H1 (cell line): ENCODE measurements at places on chromosomes 16 and 17.

- no peak for DNase-seq
Observed at GRCh38 chr17:19398301-19399181, 11.6 kb upstream of the MFAP4 start.

DNA sequence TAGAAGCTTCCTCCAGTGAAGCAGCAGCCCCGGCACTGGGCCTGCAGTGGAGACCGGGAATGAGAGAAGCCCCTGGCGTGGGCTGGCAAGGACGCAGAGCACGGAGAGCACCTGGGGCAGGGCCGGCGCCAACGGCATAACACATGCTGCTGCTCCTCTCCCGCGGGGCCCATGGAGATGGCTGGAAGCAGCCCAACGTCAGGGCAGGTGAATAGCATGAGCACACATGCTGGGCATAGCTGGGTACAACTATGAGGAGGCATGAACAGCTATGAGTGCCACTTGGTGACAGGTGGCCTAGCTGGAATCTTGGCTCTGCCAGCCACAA, 46.4 kb downstream of the IRF8 start:
- DNase-seq: no peak

GRCh38 chr17:35074711-35075707, 11.5 kb upstream of the RFFL start:
- no peak for DNase-seq

DNA sequence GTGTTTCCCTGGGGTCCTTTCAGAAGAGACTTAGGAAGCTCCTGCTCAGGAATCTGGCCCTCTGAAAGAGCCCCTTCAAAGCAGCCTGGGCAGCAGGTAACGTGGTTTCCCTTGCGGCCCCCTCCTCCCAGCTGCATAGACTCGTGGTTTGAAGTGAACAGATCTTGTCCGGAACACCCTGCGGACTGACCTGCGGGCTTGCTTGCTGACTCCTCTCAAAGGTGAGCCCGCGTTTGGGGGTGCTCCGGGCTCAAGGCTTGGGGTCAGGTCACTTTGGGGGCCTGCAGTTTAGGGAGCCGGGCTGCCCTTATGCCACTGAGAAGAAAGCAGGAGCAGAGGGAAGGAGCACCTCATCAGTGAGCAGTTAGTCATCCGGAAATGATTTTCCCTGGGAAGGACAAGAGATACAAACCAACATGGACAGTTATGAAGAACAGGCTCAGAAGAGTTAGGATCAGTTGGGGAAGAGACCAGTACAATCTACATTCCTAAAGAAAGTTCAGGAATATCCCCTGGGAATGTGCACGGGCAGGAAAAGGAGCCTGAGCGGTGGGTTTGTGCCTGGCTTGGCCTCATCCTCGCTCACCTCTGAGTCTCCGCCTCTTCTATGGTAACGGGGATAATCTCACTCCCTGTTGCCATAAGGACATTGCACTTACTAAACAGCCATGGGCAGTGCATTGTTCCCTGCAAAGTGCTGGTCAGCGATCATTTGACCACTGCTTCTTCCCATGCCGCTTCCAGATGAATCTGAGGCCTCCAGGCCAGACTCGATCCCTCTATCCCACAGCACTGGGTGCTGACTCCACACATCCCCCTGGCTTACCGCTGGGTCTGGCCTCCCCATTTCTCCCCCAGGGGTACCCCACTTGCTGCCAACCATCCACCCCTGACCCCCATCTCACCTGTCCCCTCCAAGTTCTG, 10.0 kb downstream of the LDHD start:
- DNase-seq: no peak

DNA sequence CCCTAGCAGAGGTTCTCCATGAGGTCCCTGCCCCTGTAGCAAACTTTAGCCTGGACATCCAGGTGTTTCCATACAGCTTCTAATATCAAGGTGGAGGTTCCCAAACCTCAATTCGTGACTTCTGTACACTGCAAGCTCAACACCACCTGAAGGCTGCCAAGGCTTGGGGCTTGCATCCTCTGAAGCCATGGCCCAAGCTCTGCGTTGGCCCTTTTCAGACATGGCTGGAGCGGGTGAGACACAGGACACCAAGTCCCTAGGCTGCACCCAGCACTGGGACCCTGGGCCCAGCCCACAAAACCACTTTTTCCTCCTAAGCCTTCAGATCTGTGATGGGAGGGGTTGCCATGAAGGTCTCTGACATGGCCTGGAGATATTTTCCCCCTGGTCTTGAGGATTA, 1292.0 kb downstream of the CDH8 start:
- no peak for DNase-seq

- no peak for DNase-seq
Observed at GRCh38 chr16:27638833-27639560, 89.1 kb downstream of the KATNIP start.

DNA sequence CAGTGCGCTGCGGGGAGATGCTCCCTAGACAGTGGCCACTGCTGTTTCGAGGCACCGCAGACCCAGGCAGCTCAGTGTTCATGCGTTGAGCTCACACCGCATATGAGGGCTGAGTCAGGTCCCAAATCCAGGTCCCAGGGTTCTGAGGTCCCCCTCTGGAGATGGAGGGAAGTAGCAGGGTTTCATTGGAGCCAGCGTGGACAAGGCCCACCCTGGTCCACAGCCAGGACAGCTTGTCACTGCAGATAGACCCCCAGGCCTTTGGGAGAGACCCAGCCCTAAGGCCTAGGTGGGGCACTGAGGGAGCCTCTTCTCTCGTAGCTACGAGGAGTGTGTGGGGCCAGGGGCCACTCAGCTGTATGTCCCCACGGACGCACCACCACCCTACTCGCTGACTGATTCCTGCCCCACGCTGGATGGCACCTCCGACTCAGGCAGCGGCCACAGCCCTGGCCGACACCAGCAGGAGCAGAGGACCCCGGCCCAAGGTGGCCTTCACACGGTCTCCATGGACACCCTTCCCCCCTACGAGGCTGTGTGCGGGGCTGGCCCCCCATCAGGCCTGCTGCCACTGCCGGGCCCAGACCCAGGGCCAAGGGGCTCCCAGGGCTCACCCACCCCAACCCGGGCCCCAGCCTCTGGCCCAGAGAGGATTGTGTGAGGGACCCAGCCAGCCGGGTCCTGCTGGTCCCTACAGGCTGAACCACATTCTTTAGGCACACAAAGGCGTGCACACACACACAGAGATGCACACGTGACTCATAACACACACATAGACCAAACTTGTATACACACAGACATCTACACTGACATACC, 53.4 kb downstream of the BEAN1 start:
- DNase-seq: no peak

DNA sequence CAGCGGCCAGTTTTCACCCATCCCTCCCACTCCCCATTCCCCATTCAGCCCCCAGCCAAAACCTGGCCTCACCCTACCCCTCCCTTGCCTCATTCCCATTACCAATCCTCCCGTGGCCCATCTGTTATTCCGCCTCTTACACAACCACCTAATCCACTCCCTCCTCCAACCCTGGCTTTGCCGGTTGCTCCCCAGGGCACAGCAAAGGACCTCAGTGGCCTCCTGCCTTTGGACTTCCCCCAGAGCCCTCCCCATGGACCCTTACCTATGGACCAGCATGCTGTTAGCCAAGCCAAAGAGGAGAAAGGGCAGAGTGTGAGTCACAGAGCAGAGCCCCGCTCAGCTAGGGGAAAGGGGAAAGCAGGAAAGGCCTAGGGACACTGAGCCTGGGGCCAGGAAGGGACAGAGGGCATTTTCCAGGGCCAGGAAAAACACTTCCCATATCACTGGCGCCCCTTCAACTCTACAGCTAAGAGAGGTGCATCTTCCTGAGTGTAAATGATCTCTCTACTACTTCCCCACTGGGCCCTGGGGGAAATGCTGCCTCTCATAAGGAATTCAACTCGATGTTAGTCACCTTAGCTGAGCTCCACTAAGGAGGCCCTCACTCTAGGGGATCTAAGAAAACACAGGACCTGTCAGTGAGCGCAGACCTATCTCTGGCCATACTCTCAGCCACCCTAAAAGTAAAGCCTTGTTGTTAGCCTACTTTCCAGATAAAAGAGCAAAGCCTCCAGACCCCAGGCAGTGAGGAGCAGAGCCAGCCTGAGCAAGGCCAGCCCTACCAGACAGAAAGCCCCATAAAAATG, 10.6 kb downstream of the PEMT start:
- no peak for DNase-seq

DNA sequence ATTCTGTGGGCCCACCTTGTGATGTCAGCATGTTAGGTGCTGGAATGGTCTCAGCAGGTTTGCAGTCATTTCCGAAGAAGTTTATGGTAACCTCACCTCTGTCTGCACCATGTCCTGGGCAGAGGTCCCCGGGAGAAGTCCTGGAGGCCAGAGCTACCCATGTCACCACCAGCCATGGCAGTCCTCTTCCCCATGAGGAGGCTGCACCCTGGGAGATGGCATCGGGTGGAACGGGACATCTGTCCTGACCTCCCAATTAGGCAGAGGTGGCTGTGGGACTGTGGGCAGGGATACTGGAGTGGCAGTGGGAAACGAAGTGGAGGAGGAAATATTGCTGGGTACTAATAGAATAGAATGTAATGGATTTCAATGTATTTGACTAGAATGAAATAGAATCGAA, 511.8 kb upstream of the WSB1 start:
- no peak for DNase-seq

GRCh38 chr16:49698931-49699840, 156.7 kb downstream of the ZNF423 start:
- DNase-seq: no peak
